ENCODE measurements at places on chromosomes 16 and 17. TPM values are rescaled to one million over a fixed set of nuclear protein-coding genes. Genes with fewer than 3 reads are reported as not detected.
A peak's percentile ranks its signal among the peaks of the same experiment; 100 is the strongest.

GRCh38 chr17:2070241-2071023, 15.5 kb downstream of the HIC1 start:
- no peak for DNase-seq
- no peaks in the 10 kb centered on the region for H3K36me3 ChIP-seq
- no peaks in the 10 kb centered on the region for H3K27me3 ChIP-seq
- H3K27ac ChIP-seq, result peak overlapping the region; percentile 90
- peaks cover 16% of the 10 kb centered on the region for H3K4me1 ChIP-seq
- no peak overlapping the region for H3K4me3 ChIP-seq

DNA sequence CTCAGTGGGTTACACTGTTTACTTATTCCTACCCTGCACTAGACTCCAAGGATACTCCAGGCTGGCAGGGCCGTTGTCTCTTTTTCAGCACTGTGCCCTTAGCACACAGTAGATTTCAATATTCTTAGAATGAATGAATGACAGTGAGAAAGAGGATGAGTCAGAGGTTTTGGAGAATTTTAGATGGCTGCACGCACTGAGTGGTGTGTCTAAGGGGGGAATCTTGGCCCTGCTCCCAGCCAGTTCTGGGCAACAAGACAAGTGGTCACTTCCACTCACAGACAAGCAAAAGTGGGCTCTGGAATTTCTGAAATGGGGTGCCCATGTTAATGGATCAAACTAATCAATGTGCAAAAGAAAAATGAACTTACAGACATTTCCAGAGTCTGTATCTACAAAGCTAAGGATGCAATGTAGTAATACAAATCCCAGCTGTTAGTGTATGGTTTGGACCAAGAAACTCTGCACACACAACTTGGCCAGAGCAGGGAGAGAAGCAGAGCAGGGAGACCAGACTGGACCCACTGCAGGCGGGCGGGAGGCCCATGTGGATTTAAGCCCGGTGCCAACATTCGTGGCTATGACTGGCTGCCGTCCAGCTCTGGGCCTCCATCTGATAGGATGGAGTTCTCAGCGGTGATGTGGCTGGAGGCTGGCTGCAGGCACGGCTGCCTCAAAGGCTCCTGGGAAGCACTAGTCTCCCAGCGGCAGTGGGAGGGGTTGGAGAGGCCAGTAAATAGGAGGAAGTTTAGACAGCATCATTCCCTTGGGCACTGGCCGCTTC, 95.6 kb upstream of the CDYL2 start:
- H3K27me3 ChIP-seq, result no peaks in the 10 kb centered on the region
- no peak overlapping the region for H3K27ac ChIP-seq
- no peak overlapping the region for H3K4me3 ChIP-seq
- no peaks in the 10 kb centered on the region for H3K4me1 ChIP-seq
- peak; percentile 47 for DNase-seq
- H3K36me3 ChIP-seq, result no peaks in the 10 kb centered on the region

GRCh38 chr16:9362050-9362449, 270.6 kb downstream of the HAPSTR1 start:
- no peak for DNase-seq
- H3K36me3 ChIP-seq, result no peaks in the 10 kb centered on the region
- no peak overlapping the region for H3K27ac ChIP-seq
- no peaks in the 10 kb centered on the region for H3K4me1 ChIP-seq

The GDPD3 gene
- 17.7 TPM for polyA plus RNA-seq

GRCh38 chr17:60695960-60696359, 18.3 kb downstream of the BCAS3 start:
- H3K36me3 ChIP-seq, result no peaks in the 10 kb centered on the region
- H3K27ac ChIP-seq, result no peak overlapping the region
- no peaks in the 10 kb centered on the region for H3K4me1 ChIP-seq
- H3K4me3 ChIP-seq, result no peak overlapping the region
- DNase-seq, result no peak
